ENCODE measurements at places on chromosomes 4 and X.

- no peak for DNase-seq
Measured at GRCh38 chr4:105022811-105023667, 123.6 kb upstream of the TET2 start.

DNA sequence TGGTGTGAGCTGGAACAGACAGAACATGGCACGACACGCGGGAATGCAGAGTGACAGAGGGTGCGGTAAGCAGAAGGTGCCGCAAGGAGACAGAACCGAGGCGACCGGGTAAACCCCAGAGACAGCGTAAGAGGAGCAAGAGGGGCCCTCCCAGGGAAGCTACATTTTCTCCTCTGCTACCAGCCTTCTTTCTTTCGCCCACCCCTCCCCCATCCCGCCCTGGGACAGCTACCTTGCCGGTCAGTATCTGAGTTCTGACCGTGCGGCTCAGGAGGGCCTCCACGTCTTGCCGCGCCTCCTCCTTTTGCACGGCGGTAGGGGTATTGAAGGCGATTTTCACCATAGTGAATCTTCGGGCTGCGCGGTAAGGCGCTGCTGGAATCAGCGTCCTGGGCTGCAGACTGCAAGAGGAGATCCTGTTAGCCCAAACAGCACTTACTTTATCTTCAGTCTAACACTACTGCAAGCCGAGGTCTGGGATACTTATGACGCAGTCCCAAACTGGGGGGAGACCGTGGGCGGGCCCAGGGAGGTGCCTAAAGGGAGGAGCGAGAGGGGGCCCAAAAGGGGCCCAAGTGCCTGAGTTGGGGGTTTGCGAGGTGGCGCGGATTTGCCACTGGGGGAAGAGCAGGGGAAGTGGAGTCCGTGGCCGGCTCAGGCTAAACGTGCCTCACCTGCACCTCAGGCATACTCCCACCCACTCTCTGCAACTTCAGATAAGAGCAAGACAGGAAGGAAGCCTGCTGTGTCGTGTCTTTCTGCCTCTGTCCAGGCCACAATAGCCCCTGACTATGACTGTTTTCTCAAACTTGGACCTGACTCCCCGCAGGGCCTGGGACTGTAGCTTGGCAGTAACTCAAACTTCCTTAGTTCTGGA lies at the start of gene ITM2A:
TSS of gene ITM2A (minus strand) at position 462 of the 877 bp plus-strand sequence. CDS start at position 343, 119 bp downstream.
- no peak for DNase-seq

DNA sequence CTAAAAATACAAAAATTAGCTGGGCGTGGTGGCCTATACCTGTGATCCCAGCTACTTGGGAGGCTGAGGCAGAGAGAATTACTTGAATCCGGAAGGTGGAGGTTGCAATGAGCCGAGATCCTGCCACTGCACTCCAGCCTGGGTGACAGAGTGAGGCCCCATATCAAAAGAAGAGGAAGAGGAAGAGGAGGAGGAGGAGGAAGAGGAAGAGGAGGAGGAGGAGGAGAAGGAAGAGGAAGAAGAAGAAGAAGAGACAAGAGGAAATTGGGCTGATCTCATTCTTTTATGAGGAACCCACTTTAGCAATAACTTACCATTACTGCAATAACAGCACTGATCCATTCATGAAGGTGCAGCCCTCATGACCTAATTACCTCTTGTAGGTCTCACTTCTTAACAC lies 138.9 kb upstream of the GIMD1 start:
- DNase-seq = no peak

DNA sequence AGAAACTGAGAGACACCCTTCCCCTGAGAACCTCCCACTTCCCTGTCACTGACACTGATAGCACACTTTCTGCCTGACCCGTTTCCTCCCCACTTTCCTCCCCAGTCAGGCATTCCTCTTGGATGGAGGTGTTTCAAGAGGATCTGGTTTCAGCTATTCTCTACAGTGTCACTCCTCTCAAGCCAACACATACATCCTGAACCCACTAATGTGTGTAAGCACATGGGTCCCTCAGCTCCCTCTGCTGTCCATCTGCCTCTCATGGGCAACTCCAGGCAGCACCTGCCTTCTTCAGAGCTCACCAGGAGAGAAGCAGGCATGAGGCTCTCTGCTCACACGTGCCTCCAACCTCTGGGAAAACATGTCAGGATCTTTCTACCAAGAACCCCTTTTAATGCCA lies 207.6 kb downstream of the NAF1 start:
- DNase-seq = no peak

- no peak for DNase-seq
Measured at GRCh38 chr4:10017037-10017893, 4.0 kb downstream of the SLC2A9 start.

- no peak for DNase-seq
Measured at GRCh38 chrX:104679175-104679574, 113.2 kb downstream of the IL1RAPL2 start.

DNA sequence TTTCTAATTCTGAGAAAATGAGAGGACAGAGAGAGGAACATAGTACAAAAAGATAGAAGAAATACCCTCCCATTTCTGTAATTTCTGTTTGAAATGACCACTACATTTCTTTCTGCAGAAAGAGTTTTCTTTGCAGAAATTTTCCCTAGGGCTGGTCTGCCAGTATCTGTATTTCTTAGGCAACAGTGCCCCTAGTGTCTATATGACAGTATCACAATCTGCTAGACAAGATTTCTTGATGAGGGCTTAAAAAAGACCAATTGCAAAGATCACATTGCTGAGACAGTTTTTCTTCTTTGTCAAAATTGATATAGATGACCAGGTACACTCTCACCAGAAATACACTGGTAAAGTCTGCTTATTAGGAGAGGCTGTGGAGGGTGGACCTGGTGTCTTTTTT lies 81.0 kb upstream of the ZDHHC15 start:
- peak; percentile 18 for DNase-seq

DNA sequence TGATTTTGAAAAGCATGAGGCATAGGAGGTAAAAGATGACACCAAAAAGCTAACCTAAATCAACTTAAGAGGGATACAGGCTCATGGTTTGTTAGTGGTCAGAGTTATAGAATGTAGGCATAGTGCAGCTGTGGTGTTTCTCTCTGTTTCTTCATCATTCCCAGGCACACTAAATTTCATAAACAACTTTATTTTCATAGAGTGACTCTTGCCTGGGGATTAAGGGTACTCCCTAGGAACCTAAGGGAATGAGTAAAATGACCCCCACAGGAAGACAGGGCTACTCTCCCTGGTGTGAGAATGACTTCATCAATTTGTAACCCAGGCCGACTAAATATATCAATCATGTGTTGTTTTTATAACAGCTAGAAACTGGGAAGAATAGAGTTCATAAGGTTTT lies 11.1 kb downstream of the FABP2 start:
- no peak for DNase-seq

GRCh38 chr4:31657859-31658570 lies 937.8 kb downstream of the PCDH7 start:
- DNase-seq = no peak

- no peak for DNase-seq
Measured at GRCh38 chrX:119636419-119636818, 30.2 kb upstream of the NKRF start.

DNA sequence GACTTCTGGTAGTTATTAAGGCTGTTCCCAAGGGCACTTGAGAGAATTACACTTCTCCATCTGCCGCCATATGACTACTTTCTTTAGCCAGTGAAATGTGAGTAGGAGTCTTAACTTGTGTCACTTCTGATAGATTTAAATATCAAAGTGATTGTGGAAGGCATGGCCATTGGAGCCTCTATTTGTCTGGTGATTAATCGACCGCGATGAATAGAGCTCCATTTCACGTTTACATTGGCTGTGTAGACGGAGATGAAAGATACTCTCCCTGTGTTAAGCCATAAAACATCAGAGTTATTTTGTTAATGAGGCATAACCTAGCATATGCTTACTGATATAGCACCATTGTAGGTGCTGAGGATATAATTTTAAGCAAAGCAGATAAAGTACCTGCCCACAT lies 852.4 kb downstream of the CCSER1 start:
- no peak for DNase-seq

DNA sequence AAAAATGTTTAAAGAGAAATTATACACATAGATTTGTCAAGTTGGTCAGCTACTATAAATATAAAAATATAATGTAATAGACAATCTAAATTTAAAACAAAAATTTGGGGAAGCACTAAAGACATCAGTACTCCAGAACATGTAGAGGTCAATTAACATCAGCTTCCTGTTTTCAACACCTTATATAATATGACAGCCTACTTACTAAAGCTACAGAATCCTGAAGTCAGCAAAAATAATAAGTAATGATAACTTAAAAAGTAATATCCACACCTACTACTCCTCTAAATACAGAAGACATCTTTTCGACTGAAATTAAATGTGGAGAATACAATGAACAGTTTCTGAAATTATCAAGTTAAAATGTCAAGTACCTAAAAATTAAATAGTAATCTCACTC lies 118.6 kb downstream of the LRBA start:
- no peak for DNase-seq

DNA sequence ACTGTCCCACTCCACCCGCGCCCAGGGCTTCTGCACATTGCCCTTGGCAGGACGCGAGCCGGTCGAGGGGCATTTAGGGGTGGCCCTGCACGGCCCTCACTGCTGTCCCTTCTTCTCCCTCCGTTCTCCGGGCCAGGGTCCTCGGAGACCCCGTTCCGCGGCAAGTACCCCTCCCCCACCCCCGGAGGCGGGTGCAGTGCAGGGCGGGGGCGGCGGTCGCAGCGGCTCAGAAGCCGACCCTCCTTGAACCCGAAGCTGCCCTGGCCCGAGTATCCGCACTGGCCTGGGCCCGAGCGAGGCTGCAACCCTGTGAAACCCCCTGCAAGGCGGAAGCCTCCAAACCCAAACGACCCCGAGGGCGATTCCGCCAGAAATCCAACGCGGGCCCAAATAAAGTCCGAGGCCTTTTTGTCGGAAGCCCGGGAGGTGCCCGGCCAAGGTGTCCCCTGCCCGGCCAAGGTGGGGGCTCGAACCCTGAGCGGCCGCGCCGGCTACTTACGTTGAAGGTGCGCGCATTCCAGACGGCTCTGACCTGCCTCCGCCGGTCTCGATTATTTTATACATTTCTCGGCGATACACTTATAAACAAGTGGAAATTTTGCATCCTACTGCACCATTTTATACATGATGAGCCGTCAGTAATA lies 53.1 kb upstream of the TMEM33 start:
- DNase-seq = no peak

DNA sequence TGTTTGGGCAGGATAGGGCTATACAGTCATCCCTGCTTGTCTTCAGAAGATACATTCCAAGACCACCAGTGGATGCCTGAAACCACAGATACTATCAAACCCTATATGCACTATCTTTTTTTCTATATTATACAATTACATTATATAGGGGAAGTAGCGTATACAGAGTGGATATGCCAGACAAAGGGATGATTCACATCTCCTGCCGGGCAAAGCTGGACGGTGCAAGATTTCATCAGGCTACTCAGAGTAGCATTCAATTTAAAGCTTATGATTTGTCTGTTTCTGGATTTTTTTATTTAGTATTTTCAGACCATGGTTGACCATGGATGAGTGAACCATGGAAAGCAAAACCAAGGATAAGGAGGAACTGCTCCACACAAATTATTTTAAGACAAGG lies 7.0 kb upstream of the AMTN start:
- DNase-seq = no peak

DNA sequence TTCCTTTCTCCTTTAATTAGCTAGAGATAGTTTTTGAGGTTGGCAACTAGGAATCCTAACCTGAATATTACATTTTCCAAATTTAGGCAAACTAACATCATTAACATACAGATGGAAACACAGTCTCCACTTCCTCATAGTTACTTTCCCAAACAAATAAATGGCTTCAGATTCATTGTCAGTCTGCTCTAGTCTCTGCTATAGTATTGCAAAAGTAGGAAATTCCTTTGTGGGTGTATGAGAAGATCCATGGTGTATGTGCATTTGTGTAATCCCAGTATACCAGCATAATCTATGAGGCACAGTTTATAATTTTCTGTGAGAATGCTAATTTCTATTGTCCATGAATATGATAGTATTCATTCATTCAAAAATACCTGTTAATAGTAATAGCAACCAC lies 3.0 kb upstream of the NDP start:
- DNase-seq = no peak

DNA sequence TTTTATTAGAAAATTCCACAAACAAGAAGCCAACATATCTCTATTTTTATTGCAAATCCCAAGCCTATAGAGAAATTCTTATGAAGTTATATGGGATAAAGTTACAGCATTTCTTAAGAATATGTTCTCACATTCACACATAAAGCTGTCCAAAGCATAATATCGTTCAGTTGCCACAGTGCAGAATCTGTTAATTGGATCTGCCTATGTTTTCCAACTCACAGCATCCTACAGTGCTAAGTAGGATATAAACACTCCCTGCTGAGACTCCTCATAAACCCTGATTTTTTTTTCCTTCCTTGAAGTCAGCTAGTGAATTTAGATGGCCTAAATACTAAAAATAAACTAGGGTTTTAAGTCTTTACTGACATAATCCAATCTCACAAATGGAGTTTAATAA lies 307.9 kb downstream of the PDGFC start:
- no peak for DNase-seq

DNA sequence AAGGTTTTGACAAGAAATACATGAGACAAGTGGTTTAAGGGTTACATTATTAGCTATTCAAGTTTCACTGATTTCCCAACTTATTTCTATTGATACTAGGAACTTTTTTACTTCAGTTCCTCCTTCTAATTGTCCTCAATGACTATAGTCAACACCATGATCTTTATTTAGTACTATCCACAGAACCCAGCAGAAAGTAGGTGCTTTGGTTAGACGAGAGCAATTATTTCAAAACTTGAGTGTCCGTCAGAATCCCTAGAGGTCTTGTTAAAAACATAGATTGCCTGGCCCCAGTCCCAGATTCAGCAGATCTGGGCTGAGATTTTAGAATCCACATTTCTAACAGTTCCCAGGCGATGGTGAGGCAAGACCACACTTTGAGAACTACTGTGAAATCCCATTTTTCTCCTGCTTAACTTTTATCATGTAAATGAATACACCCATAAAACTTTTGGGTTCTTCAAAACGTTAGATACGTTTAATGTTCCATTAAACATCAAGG lies 17.9 kb downstream of the EXOC1 start:
- DNase-seq = no peak

DNA sequence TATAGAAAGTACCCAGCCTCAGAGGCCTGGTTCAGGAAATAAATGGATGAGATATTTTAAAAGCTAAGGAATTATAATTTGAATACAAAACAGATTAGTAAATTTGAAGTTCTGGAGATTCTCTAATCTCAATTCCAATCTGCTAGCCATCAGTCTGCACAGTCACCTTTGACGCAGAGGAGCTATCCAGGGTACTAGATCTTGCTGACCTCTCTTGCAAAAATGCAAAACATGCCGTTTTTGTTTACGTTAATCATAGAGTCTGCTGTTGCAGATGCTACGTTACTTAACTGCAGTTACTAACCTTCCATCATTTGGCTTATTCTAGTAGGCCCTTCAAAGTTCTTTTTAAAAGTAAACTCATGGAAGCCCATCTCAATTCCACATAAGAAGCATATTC lies 10.4 kb downstream of the CCSER1 start:
- peak; percentile 4 for DNase-seq

DNA sequence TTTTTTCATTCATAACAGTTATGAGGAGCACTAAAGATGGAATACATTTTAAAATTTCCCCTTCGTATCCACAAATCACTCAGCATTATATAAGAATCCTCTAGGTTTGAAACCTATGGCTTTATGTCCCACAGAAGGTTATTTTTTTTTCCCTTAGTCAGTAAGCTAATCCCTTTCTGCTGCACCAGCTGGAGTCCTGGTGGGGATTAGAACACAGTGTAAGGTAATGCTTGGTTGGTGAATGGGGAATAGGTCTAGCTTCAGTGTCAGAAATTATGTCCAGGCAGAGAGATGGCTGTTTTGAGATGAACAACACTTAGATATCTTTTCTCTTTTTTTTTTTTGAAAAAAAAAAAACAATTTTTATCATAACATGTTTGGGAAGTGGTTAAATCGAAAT lies 116.6 kb downstream of the RASGEF1B start:
- DNase-seq = no peak

- no peak for DNase-seq
Measured at GRCh38 chr4:142367418-142368180, 478.5 kb downstream of the INPP4B start.

All from HuH-7 (cell line).